ENCODE measurements at places on chromosomes 2 and 18.

- DNase-seq: no peak
Observed at GRCh38 chr18:70442933-70443332, 154.1 kb downstream of the SOCS6 start.

GRCh38 chr2:231640641-231641111, 48.0 kb downstream of the TEX44 start:
- DNase-seq: peak; percentile 82

- no peak for DNase-seq
Observed at GRCh38 chr2:157364257-157364974, 38.8 kb upstream of the ERMN start.

- DNase-seq: no peak
Observed at GRCh38 chr2:179764710-179765109, 96.7 kb downstream of the ZNF385B start.

DNA sequence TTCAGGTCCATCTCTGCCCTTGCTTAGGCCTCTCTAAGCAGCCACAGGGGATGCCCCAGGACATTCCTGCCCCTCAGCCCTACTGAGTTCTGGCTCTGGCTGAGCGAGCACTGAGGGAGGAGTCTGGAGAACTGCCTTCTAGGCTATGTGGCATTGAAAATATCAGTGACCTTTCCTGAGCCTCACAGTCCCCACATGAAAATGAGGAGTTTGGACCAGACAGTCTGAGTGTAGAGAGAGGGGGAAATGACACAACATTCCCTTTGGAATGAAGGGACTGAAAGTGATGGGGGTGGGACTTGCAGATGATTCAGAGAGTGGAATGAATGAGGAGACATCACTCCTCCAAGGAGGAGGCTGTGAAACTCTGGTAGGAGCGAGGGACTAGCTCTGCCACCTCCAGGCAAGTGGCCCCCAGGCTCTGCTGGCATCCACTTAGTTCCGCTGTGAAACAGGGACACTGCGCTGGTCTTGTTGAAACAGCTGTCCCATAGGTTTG, 8.0 kb downstream of the TNS1 start:
- DNase-seq: no peak

- no peak for DNase-seq
Observed at GRCh38 chr18:59733421-59733820, 36.2 kb upstream of the CCBE1 start.

GRCh38 chr2:240215676-240216051, 75.2 kb upstream of the OTOS start:
- DNase-seq: no peak

DNA sequence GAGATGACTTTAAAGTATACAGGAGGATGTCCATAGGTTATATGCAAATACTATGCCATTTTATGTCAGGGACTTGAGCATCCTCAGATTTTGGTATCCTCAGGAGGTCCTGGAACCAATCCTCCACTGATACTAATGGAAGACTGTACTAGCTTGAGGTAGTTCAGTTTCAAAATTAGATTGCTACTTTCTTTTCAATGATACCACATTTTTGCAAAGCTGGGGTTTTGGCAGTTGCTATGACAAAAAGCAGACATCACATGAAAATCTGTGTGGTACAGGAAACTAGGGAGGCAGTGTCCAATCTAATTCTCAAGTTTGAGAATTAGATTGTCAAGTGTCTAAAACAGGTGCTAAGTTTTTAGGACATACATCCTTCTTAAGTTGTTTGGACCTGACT, 14.2 kb downstream of the EHBP1 start:
- no peak for DNase-seq

GRCh38 chr18:79681484-79682387, 2.1 kb downstream of the CTDP1 start:
- DNase-seq: no peak

GRCh38 chr2:152755029-152755428, 36.6 kb downstream of the ARL6IP6 start:
- DNase-seq: no peak

DNA sequence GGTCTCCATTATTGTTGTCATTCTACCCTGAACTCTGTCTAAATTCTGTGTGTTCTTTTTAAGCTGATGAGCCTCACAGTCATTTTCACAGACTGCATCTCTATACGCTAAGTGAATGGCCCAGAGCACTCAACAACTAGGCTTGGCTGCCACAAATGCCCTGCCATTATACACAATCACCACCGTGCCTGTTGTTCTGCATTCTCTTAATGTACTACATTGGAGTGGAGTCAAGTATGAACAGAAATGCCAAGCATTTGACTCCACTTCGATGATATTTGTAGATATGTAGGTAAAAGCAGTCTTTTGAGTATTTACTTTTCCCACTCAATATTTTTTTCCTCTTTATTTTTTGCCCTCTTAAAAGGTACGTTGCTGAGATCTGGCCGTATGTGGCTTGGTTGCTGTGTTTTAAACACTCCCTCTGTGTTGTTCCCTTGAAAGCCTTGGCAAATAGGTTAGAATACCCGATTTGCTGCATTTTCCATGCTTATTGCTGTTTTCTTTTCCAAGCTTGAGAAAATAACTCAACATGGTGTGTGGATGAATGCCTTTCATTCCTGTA, 36.2 kb upstream of the TMEFF2 start:
- DNase-seq: no peak

DNA sequence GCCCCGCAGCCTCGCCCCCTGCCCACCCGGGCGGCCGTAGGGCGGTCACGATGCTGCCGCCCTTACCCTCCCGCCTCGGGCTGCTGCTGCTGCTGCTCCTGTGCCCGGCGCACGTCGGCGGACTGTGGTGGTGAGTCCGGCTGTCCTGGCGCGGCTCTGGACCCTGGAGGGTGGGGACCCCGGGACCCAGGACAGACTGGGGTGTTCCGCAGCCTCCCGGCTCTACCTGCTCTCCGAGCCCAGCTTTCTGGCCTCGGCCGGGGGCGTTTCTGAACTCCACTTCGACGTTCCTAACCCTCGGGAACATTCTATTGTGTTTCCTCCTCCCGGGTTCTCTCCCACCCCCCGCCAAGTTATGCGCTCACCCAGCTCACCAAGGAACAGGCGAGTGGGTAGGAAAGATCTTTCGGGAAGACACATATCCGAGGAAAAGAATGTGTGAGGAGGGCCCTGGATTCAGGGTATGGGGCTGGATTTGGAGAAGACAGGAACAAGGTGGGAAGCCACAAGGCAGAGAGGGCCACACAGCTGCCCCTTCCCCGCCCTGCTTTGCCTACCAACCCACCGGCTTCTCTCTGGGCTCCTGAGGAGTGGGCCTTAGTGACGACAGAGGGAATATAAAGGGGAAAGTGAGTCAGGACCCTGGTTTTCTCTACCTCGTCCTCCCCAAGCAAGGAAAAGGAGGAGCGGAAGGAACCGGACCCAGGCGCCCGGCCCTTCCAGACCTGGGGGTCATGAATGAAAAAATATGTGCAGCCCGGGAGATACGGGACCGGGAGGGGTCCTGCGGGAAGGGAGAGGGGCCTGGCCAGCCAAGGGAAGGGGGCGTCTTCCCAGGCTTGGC, 605 bp downstream of the WNT6 start:
- DNase-seq: no peak

GRCh38 chr2:240957656-240958365, 40.6 kb upstream of the SNED1 start:
- no peak for DNase-seq

GRCh38 chr18:36155851-36156757, 26.4 kb downstream of the ELP2 start:
- DNase-seq: no peak

GRCh38 chr2:60505240-60505879, 48.1 kb downstream of the BCL11A start:
- no peak for DNase-seq
